Activated CD4-positive, CD25-positive, alpha-beta regulatory T cell (primary cell): ENCODE measurements at places on chromosomes 7 and 10.

DNA sequence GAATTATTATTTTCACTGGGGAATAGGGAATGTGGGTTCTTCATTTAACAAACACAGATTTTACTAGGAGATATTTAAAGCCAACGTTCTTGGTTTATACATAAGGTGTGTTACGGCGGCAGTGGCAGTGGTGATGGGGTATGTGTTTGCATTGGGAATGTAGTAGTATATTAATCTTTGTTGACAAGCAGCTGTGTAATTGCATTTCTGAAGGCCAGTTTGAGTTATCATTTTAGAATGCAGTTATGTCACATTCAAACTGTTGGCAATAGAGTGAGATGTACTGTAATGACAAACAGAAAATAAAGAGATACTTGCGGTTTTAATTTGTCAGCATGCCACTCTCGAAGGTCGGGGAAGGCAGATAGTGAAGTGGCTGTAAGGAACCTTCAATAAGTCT lies 628.6 kb upstream of the POM121L12 start:
- DNase-seq = no peak

DNA sequence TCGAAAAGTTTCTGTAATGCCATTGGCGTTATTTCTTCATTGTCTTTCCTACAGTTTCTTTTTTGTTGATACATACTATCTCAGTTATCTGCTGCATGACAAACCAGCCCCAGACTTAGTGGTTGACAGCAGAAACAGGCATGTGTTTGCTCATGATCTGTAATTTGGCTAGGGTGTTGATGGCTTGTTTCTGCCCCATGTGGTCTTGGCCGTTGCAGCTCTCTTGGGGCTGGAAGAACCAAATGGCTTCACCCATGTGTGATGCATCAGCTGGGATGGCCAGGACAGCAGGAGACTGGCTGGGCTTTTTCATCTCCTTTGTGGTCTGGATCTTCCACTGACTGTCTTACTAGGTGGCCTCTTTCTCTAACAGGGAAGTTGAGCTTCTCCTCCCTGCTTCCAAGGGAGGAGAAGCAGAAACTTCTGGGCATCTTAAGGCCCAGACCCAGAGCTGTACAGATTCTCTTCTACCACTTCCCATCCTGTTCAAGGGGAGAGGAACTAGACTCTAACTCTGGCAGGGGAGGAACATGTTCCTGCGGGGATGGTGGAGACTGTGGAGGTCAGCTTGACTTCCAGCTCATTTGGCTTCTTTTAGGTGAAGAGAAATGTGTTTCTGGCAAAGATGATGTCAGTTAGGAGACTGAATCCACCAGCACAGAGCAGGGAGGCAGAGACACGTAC lies 89.3 kb downstream of the FANK1 start:
- DNase-seq = no peak

GRCh38 chr10:121974019-121974534 lies 940 bp downstream of the NSMCE4A start:
- DNase-seq = no peak

DNA sequence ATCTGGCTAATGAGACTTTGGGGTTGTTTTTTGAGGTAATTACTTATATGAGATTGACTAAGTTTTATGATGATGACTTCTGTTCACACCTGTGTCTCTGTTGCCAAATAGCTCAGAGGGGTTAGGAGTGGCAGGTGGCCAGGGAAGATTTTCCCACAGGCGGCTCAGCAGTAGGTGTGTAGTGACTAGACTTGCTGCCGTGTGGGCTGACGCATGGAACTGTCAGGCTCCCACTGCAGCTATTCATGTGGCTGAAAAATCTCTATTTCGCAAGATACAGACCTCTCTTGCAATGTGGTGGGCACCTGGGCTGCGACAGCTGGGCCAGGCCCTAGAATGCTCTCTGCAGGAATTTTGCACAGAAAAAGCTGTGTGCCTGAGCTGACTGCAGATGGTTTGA lies 1.4 kb downstream of the CPA4 start:
- DNase-seq = no peak

GRCh38 chr7:42262964-42263363 lies 26.0 kb upstream of the GLI3 start:
- DNase-seq = no peak
